Activated CD8-positive, alpha-beta memory T cell treated with anti-CD3 and anti-CD28 coated beads, Interleukin-2, amount 50 U/mL, for 4 hours (primary cell): ENCODE measurements at places on chromosomes 1 and 21.

- no peak for DNase-seq
These were observed 79.7 kb downstream of the RGS2 start for GRCh38 chr1:192888574-192888973.

DNA sequence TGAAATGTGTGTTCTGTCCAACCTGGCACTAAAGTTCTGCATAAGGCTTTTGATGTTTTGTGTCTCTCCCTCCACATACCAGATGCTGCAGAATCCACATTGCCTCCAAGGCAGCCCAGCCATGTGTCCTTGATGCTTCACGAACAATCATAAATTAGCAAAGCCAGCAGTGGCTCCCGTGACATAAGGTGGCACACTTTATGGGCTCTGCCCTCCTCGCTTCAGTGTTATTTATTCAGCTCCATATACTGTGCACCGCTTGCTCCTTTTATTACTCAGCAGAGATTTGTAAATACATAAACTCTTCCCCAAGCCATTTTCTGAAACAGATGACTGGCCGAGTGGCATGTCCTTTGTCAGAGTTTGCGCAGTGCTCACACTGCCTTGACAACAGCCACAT lies 112.8 kb upstream of the SLC35F3 start:
- no peak for DNase-seq

GRCh38 chr1:113433184-113433583 lies 42.9 kb downstream of the MAGI3 start:
- DNase-seq = no peak

DNA sequence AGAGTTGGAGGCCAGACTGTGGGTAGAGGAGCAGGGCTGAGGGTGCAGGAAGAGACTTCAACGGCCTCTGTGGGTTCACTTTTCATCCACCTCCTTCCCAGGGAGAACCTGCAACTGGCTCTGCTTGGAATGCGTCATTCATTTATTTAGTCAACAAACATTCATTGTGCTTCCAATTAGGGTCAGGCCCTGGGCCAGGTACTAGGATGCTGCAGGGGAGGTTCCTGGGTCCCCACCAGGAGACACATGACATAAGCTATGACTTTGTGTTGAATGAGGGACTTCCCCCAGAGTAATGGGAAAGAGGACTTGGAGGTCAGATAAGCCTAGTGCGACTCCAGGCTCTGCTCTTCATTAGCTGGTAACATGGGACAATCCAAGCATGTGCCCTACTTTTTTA lies 46.3 kb upstream of the RPL11 start:
- no peak for DNase-seq

- DNase-seq = no peak
These were observed 7.2 kb upstream of the HHAT start for GRCh38 chr1:210321552-210321951.

GRCh38 chr1:1080122-1080757 lies 6.1 kb upstream of the RNF223 start:
- peak; percentile 26 for DNase-seq

GRCh38 chr1:9714257-9714718 lies 62.8 kb downstream of the PIK3CD start:
- DNase-seq = peak; percentile 44

DNA sequence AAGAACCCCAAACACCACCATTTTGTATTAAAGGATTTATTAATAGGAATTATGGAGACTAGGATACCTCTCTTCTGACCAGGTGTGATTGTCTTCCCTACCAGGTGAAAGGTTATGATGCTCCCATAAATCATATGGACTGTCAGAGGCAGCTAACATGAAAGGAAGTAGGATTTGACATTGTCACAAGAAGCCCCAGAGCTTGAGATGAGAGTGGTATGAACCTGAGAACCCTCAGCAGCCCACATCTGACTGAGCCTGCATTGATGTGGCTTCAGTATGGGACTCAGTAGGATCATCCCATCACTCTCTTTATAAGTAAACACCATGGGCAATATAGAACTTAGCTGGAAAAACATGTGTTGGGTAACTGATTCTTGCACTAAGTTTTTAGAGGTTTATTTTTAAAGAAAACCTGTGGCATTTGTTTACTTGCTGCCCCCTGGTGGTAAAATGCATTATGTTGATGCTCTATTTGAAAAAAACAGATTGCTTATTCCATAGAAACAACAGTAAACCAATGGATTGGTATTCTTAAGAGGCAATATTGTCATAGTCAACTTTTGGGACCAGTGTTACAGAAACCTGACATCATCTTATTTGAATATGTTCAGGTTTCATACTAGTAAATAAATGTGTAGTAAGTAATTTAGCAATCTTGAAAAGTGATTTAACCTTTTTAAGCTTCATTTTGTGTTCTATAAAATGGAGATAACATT lies 16.6 kb upstream of the CACYBP start:
- DNase-seq = peak; percentile 26

GRCh38 chr21:38968887-38969543 lies 163.3 kb downstream of the ETS2 start:
- DNase-seq = no peak

DNA sequence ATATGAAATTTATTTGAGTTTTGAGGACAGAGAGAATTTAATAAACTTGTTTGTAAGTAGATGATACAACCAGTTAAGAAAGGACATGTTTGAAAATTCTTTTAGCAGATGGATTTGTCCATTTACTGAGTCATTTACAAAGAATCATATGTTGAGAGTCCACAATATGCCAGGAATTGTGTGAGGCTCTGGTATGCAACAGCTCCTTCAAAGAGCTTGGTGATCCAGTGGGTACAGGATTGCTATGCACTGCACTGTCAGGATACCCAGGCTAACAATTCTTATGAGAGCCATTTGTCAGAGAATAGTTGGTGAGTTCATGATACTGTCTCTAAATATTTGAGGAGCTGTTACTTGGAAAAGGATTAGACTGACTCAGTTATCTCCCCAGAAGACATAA lies 11.0 kb downstream of the DNM3 start:
- no peak for DNase-seq

DNA sequence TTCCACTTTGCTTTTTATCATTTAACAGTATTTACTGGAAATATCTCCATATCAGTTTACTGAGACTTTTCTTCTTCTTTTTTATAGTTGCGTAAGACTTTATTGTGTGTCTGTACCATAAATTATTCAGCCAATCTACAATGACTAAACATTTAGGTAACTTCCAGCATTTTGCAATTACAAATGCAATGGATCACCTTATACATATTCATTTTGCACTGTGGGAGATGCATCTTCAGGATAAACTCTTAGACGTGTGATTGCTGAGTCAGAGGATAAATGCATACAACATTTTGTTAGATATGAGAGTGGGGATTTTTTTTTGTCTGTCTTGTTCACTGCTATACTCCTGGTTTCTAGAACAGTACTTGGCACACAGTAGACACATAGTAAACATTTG lies 95.7 kb upstream of the GCLM start:
- no peak for DNase-seq

- DNase-seq = no peak
These were observed 1.4 kb upstream of the FDPS start for GRCh38 chr1:155307247-155307740.

- no peak for DNase-seq
These were observed 108.9 kb upstream of the FMN2 start for GRCh38 chr1:239982762-239983161.

DNA sequence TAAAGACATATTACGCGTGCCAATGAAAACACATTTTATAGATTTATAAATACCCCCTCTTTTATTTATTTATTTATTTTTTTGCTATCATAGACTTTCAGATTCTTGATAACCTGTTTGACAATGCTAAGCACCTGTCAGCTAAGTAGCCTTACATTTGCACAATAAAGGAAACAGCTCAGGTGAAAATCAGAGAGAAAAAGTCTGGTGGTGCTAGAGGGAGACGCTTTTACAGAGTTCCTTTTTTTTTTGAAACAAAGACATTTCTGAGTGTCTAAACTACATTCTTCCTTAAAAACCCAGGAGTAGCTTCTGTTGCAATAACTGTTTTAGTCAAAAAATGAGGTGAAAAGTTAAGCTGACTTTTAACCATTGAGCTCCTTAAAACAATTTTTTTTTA lies 1611.6 kb downstream of the NCAM2 start:
- no peak for DNase-seq

- DNase-seq = no peak
These were observed 132.9 kb upstream of the POU3F1 start for GRCh38 chr1:38179483-38179882.

DNA sequence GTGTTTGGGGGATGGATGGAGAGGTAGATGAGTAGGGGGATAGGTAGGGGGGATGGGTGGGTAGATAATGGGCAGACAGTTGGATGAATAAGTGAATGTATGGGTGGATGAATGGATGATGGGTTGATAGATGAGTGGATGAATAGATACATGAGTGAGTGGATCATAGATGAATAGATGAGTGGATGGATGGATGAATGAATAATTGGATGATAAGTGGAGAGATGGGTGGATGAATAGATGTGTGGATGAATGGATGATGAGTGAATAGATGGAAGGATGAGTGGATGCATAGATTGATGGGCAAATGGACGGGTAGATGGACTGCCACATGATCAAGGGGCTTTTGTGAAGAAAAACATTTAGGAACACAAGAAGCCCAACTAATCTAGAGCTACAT lies 133.3 kb upstream of the F3 start:
- DNase-seq = no peak

GRCh38 chr1:14217384-14217783 lies 381.1 kb upstream of the KAZN start:
- DNase-seq = no peak

DNA sequence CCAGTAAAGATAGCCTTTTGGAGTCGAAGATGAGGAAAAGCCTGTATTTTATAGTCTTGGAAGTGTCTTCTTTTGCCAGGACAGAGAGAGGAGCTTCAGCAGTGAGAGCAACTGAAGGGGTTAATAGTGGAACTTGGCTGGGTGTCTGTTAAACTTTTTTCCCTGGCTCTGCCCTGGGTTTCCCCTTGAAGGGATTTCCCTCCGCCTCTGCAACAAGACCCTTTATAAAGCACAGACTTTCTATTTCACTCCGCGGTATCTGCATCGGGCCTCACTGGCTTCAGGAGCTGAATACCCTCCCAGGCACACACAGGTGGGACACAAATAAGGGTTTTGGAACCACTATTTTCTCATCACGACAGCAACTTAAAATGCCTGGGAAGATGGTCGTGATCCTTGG lies at the start of gene VCAM1:
TSS of gene VCAM1 (plus strand) at position 253 of the 400 bp plus-strand sequence. CDS start at position 372, 119 bp downstream.
- DNase-seq = no peak

- no peak for DNase-seq
These were observed 822 bp downstream of the CCT3 start for GRCh38 chr1:156337052-156337887.

- DNase-seq = no peak
These were observed 111.9 kb upstream of the RGS1 start for GRCh38 chr1:192463661-192464060.

DNA sequence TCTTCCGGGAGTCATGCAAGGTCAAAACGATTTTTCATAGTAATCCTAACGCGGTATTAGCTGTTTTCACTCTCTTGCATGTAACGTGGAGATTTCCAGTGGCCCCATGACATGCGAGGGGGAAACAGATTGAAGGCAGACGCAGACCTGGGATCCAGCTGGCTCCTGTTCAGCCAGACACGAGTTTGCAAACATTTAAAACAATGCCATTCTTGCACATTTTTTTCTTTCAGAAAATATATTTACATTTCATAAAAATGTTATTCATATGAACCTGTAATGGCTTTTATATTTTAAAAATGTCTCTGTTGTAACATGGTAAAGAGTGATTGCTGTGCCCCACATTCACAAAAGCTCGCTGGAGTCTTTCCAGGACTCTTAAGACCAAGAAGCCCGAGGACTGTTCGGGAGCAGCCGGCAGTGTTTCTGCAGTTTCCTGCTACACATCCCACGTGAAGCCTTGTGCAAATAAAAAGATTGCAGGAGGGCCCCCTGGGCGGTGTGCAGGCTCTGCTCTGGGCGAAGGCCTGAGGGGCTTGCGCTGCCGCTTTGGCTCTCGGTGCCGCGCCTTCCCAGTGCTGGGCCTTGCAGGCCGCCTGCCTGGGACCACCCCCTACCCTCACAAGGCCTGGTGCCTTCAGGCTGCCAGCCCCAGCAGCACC lies 184.9 kb downstream of the DYRK1A start:
- no peak for DNase-seq

DNA sequence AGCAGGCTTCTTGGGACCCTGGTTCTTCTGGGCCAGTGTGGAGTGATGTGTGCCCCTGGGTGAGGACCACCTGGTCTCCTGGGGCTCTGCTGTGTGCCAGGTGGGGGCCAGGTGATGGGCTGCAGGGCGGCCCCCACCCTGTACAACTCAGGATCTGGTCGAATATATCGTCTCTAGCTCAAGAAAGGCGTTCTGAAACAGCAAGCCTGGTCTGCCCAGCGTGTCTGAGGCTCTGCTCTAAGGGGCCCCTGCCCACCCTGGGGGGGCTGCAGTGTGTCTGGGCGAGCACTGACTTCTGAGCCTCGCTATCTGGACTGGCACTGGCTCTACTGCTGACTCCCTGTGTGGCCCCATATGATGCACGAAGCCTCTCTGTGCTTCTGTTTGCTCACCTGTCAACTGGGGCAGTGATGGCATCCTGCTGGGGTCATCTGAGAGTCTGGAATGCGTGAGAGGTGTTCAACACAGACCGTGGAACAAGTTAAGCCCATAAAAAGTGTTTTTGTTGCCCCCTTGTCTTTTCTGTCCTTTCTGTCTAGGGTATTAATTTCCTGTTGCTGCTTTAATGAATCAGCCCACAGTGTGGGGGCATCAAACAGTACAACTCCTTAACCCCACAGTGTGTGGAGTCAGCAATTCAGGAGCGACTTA lies 56.0 kb upstream of the TRAPPC10 start:
- DNase-seq = no peak

GRCh38 chr1:248753708-248754280 lies 1.8 kb downstream of the LYPD8 start:
- no peak for DNase-seq

GRCh38 chr1:232334246-232334645 lies 295.7 kb downstream of the SIPA1L2 start:
- no peak for DNase-seq

DNA sequence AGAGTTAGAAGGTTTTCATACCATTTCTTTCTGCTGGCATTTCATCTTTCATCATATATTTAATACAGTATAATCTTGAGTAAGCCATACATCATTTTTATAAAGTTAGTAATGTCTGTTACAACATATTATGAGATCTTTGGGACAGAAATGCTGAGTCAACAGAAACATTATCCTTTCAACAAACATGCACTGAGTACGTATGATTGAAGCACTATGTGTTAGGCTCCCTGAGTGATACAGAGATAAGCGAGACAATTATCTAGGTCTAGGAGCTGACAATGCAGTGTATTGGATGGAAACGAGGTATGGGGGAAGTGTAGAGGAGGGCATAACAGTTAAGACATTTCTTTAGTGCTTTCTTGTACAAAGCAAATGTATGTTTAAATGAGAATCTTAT lies 19.7 kb upstream of the GPR52 start:
- DNase-seq = no peak

GRCh38 chr1:206672844-206673758 lies 11.6 kb upstream of the MAPKAPK2 start:
- no peak for DNase-seq

GRCh38 chr1:155061381-155062150 lies 2.0 kb upstream of the EFNA4 start:
- DNase-seq = peak; percentile 98

DNA sequence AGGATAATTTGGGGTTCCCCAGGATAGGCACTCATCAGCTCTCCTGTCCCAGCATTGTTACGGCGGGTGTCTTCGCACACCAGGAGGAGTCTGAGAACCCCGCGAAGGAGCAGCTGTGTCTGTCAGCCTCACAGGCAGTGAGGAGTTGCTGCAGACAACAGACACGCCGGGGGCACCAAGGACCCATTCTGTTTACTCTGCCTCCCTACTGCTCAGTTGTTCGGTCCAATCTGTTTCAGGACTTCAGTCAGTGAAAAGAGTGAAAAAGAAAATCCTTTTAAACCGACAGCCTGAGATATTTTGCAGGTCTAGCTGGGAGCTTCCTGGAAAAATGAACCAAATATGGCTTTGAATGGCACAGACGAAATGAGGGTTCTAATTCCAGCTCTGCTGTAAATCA lies 288.4 kb downstream of the OMA1 start:
- DNase-seq = no peak
